ENCODE measurements at places on chromosomes 3 and 15.
A peak's percentile ranks its signal among the peaks of the same experiment; 100 is the strongest.

- no peak for DNase-seq
These were observed 130.6 kb upstream of the STT3B start for GRCh38 chr3:31402117-31402516.

DNA sequence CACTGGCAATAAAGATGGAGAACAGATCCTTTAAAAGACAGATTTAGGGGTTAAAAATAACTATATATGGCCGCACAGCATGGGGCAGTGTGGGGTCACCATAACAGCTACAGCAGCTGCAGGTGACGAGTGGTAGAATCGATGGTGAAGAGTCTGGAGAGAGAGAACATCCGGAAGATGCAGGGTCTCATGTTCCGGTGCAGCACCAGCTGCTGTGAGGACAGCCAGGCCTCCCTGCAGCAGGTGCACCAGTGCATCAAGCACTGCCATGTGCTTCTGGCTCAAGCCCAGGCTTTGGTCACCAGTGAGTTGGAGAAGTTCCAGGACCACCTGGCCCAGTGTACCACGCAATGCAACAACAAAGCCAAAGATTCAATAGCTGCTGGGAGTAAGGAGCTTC is 93.7 kb upstream of the IMPG2 start:
- DNase-seq: no peak

GRCh38 chr15:75228787-75229186 is 27.1 kb downstream of the C15orf39 start:
- no peak for DNase-seq

DNA sequence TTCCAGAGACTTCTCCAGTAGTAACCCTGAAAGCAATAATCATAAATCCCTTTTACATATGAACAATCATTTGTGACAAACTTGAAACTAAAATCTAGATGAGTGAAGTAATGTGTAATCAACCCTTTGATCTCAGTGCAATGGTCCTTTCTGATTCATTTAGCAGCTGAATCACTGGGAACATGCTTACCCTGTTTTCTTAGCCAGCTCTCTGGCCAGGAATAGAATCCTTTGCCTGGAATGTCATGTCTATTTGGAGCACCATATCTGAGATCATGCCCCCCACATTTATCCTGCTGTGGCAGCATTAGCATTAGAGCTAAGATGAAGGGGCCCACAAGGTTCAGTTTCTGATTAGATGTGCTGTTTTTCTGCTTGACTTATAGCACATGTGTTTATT is 309.8 kb downstream of the OXSM start:
- DNase-seq: peak; percentile 10

DNA sequence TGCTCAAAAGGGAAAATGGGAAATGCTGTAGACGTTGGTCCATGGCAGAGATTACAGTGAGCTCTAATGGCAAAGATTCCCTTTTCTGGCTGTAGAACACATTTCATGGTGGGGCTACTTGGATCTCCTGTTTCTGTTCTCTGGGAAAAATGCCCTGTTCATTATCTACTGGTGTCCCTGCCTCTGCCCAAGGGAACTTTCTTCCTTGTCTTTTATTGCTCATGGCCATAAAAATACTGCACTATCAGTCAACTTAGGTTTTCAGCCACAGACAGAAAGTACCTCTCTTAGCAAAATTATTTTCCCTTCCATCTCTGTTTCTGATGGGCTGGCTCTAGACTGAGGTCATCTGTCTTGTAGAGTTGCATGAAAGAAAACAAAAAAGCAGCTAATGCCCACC is 98.9 kb downstream of the PDCD6IP start:
- no peak for DNase-seq

DNA sequence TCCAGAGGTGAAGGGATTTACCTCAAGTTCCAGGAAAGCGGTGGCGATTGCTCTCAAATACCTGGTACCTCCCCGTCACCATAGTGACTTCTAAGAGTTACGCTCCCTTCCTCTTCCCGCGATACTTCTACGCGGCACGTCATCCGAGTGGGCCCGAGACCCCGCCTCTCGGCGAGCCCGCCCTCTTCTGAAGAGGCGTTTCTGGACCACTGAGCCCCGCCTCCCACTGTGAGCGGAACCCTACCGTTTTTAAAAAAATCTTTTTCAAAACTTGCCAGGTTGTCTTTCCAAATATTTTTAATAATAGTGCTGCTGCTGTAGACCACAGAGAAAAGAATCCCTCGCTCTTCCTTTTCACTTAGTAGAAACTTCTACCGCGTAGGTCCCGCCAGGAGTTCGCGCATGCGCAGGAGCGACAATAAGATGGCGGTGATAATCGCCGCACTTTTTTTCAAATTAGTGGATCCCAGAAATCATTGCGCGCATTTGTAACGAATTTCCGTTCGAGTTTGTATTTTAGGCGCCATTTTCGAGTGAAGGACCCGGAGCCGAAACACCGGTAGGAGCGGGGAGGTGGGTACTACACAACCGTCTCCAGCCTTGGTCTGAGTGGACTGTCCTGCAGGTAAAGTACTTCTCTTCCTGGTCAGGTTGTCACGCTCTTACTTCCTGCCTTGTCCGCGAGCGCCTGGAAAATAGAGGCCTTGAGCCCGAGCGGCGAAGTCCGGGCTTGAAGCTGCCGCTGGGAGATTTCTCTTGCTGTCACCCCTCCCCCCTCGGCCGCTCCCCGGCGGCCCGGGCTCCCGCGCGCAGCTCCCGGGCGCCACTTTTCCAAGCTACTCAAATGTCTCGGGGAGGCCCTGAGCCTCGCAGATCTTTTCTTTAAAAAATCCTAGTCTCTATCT is at the start of the genes IFT80 and SMC4:
Gene IFT80, minus strand, starts transcription at position 101 of the 905 bp plus-strand sequence. CDS start 14,625 bp downstream, outside the sequence.
Gene SMC4, plus strand, starts transcription at position 526 of the 905 bp plus-strand sequence. CDS start 1,177 bp downstream, outside the sequence.
- peak; percentile 91 for DNase-seq

GRCh38 chr3:23756206-23756840 is 49.4 kb upstream of the UBE2E1 start:
- DNase-seq: no peak
